ENCODE measurements at places on chromosomes 2 and 18.

- DNase-seq, result no peak
Observed at GRCh38 chr2:235988271-235989015, 179.7 kb downstream of the GBX2 start.

DNA sequence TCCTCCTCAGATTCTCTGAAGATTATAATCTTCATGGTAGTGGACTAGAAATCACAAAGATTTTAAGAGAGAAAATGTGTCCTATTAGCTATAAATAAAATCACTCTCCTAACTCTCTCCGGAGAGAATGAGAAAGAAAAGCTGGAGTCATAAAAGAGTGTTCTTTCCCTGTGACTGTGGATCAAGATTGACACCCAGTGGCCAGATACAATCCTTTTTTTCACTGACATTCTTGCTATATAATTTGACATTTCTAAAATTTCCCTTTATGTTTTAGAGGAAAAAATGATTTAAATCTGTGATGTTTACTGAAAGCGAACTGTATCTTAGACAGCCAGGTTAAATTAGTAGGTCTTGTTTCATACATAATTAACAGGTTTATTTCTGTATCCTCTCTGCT, 35.4 kb upstream of the LRP2 start:
- DNase-seq, result peak; percentile 10

DNA sequence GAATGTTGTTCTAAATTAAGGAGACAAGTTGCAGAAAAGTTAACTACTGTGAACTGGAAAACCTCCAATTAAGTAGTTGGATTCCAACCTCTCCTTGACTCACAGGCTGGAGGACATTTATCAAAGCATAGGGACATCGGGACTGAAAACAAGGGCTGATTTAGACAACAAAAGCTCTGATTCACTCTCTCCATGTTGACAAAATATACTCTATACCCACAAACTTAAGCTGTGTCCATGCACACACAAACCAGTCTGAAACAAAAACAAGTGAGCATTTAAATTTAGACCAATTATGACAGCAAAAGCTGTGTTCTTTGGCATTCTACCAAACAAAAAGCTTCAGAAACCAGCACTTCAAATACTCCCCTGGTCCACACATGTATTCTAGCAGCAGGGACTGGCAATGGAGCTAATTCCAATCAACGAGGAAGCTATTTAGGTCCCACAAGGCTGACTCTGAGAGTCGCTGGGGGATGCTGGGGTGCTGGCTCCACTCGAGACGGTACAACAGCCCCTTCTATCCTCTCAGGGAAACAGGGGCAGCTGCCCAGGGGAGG, 71.4 kb downstream of the NXPH2 start:
- DNase-seq, result peak; percentile 41

DNA sequence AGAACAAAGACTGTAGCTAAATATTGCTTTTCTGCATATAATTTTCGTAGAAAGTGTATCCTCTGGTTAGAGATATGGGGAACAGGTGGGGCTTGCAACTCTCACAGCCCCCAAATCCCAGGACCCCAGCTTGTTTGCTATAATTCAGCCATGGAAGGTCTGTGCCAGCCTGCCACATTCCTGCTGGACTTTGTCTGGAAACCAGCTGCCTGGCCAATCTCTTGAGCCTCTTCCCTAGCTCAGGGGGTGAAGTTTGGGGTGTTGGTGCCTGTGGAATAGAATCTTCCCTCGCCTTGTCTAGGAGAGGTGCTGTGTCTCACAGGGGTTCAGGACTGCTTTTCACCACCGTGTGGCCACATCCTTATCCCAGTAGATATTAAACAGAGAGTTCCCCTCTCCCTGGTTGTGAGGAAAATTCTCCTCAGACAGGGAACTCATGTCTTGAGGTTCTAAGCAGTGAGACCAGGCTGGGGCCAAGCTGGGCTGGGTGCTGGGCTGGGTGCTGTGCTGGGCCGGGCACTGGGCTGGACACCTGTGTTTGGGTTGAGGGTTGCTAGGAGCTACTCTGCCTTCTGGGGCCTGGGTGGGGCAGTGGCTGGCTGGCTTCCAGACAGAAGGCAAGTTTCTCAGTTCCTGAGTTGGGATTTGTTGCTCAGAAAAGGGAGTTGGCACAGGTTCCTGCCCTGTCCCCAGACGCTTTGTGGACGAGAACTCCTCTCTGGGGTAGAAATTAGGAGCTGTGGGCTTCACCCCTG, 12.3 kb downstream of the TOGARAM2 start:
- no peak for DNase-seq

GRCh38 chr2:120433816-120434290, 87.9 kb downstream of the INHBB start:
- no peak for DNase-seq

- DNase-seq, result no peak
Observed at GRCh38 chr2:121611730-121612705, 37.2 kb downstream of the CLASP1 start.

DNA sequence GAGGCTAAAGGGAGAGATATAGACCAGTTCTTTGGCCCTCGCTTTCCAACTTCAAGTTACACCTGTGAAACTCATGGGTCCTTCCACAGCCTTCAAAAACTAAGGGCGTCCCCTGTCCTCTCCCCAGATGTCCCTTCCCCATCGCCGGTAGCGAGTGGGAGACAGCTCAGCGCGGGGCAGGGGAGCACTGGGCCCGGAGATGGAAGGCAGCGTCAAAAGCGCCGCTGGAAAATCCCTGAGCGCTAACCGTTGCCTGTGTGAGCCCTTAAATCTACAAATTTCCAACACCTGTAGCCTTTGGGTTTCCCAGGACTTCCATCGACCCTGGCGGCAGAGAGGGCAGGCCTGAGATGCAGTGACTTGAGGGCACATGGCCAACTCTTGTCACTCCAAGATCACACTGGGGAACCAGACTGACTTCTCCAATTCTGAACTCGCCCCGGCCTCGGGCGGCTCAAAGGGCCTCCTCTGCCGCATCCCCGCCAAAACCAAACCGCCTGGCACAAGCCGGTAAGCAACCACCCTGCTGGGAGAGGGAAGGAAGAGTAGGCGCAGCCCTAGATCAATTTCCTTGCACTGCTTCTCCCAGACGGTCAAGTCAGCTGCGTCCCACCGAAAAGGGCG, 879 bp upstream of the EPAS1 start:
- DNase-seq, result no peak

GRCh38 chr2:66436581-66437001, 1.7 kb downstream of the MEIS1 start:
- DNase-seq, result no peak

DNA sequence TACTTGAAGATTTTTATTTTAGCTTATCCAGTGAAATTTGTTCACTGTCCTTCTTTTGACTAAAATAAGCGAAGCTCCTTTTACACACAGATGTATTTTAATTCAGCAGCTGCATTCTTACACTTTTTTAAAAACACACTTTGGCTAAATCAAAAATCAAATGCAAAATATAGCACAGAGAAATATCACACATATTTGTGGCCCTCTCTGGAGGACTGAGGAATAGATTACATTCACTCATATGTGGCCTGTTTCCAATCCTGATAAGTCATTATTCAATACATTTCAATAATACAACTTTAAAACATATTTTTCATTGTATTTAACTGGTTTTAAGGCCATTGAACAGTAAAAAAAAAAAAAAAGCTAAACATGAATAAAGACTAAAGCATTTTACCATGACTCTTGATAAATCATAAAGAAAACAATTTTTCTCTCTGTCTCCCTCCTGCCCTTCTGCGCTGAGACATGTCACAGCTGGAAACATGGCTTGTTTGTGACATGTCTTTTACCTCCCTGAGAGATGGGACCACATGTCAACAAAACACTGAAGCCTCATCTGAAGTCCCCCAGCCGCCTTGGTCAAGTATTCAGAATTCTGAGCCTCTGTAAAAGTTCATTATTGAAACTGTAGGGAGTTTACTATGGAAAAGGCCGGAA, 221.0 kb downstream of the ZNF407 start:
- no peak for DNase-seq

- DNase-seq, result no peak
Observed at GRCh38 chr2:78778756-78779510, 246.6 kb upstream of the REG3G start.

DNA sequence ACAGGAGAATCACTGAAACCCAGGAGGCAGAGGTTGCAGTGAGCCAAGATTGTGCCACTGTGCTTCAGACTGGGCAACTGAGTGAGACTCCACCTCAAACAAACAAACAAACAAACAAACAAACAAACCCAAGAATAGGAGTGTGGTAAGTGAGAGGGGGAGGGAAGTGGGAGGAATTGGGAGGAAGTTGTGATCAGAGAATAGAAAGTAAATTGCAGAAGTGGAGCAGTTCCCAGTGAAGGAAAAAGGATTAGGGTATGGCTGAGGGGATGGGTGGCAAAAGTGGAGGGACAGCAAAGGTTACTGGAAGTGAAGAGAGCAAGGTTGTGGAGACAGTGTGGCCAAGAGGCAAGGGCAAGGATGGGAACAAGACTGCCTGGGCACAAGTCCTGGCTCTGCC, 41.1 kb upstream of the C1GALT1C1L start:
- DNase-seq, result no peak

- DNase-seq, result no peak
Observed at GRCh38 chr2:174300114-174300513, 34.6 kb upstream of the SP9 start.
